Activated T-helper 2 cell treated with anti-CD3 and anti-CD28 coated beads, Interferon-gamma antibody, Interleukin-2, Interleukin-4, amounts not matched to agents 10 μg/mL and 5 μg/mL and 100 μg/mL, durations not matched to agents 14 hours and 24 hours and 36 hours (primary cell): ENCODE measurements at places on chromosomes 6 and 20.

- no peak for DNase-seq
Observed at GRCh38 chr6:33407132-33407718, 3.6 kb upstream of the PHF1 start.

DNA sequence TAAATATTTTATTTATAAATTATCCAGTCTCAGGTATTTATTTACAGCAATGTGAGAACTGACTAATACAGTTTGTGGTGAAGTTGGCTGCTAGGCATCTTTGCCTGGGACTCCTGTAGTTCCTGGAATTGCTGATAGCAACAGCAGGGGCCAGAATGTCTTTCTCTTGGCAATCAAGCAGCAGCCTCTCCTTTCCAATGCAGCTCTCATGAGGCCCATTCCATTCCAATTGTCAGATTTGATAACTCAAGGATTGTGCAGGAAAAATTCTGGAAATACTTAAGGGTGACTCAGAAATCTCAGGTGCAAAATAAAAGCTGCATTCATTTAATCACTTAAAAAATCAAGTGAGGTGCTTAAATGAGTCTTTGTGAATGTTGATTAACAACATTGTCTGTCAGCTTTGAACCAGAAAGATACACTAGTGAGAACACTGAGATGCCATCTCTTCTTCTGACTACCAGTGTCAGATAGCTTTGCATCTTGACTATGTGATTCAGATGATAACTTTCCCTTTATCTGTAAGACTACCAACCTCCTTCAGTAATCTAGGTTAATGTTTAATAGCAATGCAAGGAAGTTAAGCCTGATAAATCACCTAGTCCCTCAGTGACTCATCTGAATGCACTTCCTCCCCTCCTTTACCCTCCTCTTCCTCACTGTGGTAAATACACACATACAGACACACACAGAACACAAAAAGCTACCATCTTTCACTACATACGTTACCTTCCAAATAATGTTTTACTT is 32.1 kb upstream of the COL21A1 start:
- no peak for DNase-seq

DNA sequence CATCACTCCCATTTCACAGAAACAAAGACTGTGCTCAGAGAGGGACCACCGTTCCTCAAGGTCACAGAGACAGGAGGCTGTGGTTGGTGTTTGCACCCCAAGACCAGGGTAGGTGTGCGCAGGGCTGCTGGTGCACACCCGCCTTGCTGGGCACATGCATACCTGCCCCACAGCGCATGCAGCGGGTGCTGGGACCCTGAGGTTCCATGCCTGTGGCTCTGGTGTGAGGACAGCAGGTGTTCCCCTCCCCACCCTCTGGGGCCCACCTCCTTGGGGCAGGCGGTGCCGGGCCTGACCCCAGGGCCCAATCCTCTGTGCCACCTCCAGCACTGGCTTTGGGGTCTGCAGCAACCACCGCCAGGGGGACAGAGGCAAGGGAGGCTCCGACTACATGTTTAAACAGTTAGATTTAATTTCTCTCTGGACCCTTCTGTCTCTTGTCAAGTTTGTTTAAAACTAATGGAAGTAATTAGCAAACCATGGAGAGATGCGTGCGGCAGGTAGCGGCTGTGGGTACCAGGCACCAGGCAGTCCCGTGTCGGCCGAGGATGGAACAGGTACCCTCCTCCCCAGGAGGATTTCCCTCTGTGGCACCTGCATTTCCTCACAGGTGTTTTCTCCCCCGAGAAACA is 327.8 kb downstream of the TAF4 start:
- no peak for DNase-seq

GRCh38 chr20:10509376-10509775 is 74.3 kb downstream of the SLX4IP start:
- no peak for DNase-seq

DNA sequence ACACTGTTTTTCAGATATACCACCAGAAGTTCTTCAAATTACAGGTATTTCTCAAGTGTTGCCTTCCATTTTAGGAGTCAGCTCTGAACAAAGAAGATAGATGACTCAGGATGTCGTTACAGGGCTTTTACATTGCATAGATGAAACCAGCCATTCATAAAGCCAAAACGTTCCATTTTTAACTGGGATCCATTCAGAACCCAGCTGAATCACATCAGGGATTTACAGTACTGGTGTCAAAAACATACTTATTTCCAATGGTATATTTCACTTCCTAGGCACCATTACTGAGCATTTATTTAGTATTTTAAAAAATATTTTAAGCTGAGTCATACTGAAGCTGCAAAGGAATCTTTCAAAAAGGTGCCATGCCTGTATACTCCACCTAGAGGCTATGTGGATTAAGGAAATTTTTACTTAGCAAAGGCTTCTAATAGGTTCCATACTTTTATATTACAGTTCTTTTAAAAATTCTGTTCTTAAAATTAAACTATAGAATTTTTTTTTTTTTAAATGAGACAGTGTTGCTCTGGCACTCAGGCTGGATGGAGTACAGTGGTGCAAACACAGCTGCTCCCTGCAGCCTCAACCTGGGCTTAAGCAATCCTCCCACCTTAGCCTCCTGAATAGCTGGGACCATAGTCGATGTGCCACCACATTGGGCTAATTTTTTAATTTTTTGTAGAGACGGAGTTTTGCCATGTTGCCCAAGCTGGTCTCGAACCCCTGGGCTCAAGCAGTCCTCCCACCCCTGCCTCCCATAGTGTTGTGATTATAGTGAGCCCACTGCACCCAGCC is 2.6 kb downstream of the ASF1A start:
- DNase-seq = no peak

DNA sequence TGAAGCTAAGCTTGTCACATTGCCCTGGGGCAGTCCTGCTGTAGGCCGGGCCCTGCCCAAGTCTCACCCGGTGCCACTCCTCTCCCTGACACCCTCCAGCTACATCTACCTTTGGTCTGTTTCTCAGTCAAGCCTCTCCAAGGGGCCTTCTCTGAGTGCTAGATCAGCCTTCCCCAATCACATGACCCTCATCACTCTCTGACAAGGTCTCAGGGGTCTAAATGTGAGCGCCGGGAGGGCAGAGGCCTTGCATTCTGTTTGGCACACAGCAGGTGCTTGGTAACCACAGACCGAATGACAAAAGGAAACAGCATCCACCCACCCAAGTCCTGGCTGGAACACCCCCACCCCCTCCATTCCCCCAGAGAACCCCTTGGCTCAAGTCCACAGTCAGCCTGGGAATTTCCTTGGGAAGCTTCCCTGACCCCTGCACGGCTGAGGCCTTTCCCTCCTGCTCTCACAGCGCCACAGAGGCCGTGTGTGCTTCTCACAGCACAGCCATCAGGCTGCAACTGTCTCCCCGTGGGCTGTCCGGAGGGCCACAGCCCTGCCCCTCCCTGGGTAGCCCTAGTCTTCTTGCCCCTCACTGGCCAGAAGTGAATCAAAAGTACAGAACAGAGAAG is 32.9 kb downstream of the PKIG start:
- DNase-seq = no peak

DNA sequence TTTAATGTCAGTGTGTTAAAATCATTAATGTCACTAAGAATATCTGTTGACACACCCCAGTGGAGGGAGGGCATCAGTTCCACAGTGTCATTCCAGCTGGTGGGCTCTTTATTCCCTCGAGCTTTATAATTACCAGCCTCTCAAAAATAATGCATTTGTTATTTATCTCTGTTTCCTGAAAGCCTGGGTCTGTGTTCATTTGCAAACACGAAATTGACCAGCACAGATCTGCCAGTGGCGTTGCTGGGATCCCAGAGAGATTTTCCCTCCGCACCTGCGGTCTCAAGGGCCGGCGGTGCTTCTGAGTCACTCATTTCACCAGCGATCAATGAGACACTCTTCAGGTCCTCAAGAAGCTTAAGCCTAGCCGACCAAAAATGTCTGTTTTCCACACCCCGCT is 5.7 kb upstream of the PYGB start:
- DNase-seq = no peak

DNA sequence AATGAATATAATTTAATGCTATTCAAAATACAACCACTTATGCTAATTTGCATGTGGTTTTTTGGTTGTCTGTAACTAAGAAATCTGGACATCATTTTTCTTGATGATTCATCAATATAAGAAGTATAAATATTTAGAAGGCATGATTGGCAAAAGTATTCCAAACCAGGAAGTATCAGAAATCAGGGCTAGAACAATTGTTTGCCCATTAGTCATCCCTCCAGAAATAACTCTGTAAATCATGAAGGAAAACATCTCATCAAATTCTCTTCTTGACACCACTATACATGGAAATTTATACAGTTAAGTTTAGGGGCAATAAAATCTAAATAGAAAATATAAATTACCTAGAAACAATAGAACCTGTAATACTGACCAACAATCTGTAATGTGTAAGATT is 554.7 kb upstream of the HS3ST5 start:
- no peak for DNase-seq

DNA sequence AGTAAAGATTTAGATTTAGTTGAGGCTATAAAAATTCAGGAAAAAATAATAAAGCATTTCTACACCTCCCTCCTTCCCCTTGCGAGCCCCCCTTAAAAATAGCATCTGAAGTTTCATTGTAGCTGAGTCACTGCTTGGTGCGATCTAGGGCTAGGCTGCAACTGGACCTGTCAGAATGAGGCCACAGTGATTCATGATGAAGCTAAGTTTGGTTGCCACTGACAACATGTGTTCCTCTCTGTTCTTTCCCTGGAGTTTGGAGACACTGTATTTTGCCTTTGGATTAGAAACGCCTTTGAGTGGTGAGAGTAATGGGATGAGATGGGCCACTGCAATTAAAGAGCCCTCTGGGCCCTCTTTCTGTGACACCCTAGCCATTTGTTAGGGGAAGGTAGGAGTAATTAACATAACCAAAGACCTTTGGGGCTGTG is 334.1 kb downstream of the NRN1 start:
- no peak for DNase-seq

DNA sequence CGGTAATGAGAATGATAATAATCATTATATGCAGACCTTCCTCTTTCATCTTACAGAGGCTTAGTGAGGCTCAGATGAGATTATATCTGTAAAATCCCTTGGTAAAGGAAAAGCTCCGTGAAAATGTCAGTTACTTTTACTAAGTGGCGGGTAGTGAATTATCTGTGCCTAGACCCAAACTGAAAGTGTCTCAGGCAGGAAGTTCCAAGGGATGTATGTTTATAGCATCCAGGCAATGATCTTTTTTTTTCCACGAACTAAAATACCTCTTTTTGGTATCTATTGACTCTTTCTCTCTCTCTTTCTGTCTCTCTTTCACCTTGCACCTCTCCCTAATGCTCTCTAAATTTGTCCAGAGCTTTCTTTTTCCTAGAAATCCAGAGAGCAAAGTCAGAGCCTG is 5.0 kb downstream of the TCF21 start:
- DNase-seq = no peak

GRCh38 chr6:73481969-73482368 is 20.4 kb downstream of the MTO1 start:
- no peak for DNase-seq

DNA sequence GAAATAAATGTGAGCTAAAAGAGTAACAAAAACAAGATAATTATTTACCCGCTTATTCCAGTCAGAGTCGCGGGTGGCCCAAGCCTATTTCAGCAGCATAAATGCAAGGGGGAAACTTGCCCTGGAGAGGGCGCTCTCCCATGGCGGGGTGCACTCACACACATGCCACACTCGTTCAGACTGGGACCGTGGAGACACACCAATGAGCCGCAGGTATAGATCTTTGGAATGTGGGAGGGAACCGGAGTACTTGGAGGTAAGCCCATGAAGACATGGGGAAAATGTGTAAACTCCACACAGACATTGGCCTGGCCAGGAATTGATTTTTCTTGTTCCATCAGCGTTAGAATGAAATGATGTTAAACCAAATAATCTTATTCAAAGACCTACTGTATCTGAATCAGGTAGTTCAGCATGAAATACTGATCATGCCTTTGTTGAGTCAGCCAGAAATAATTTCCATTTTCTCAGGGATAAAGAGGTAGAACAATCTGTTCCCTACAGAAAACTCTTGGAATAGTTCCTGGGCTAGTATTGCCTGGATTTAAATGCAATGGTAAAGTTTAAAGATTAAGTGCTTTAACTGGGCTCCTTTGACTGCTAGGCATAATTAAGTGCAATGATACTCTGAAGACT is 191.5 kb downstream of the MCHR2 start:
- DNase-seq = no peak

DNA sequence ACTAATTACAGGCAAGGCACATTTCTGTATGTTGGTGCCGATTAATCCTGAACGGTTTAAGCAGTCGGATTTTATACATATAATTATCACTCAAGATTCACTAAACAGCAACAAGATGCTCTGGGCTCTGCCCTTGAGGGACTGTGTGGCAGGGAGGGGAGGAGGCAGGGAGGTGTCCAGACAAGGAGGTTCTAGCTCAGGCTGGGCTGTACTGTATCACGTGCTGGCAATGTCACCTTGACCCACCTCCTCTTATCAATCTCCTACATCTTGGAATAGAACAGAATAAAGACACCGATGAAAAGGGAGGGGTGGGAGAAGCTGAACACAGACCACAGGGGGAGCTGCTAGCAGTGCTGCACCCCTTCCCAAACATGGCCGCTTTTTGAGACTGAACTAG is 65.7 kb downstream of the LRFN2 start:
- DNase-seq = no peak

DNA sequence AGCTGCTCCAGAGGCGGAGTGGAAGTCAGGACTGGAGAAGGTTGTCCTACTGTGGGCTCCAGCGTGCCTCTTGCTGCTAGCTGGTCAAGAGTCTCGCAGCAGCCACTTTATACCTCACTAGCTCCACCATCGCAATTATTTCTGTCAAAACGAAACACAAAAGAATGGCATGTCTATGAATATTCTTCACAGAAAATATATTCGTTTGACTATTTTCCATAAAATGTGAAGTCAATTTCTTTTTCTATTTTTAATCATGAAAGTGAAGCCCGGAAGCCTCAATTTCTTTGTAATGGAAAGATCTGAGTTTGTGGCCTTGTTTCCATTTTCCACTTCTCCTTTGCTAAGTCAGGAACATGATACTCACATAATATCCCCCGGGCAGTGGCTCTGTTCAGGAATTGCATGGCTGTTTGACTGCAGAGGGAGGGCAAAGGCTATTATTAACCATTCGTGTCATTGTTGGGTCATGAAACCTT is 51.7 kb downstream of the DTD1 start:
- DNase-seq = no peak

- DNase-seq = no peak
Observed at GRCh38 chr6:118678866-118679265, 27.5 kb upstream of the CEP85L start.

DNA sequence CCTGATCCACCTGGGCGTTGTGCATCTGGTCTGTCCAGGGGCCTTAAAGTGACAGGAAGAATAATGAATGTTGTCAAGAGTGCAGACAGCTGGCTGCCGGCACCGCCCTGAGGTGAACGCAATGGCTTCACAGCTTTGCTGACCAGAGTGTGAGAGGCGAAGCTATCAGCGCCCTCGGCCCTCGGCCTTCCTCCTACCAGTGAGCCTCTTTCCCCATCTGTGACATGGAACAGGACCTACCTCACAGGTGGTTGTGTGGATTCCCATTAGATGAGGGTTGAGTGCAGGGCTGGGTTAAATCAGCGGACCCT is 54.8 kb downstream of the CTCFL start:
- DNase-seq = no peak

- no peak for DNase-seq
Observed at GRCh38 chr6:170372380-170373325, 66.1 kb downstream of the FAM120B start.

GRCh38 chr6:97919631-97920030 is 636.6 kb upstream of the MMS22L start:
- no peak for DNase-seq
